ENCODE measurements at places on chromosomes 6 and 20. TPM values are rescaled to one million over a fixed set of nuclear protein-coding genes. Genes with fewer than 3 reads are reported as not detected.
A peak's percentile ranks its signal among the peaks of the same experiment; 100 is the strongest.

- no peak overlapping the region for H3K4me3 ChIP-seq
- H3K36me3 ChIP-seq, result no peaks in the 10 kb centered on the region
- H3K27me3 ChIP-seq, result no peaks in the 10 kb centered on the region
- no peaks in the 10 kb centered on the region for H3K4me1 ChIP-seq
- DNase-seq, result no peak
These were observed 198.4 kb upstream of the KCNK16 start for GRCh38 chr6:39520916-39521315.

- no peaks in the 10 kb centered on the region for H3K4me1 ChIP-seq
- H3K4me3 ChIP-seq, result no peak overlapping the region
- H3K27me3 ChIP-seq, result no peaks in the 10 kb centered on the region
- DNase-seq, result no peak
- H3K27ac ChIP-seq, result no peak overlapping the region
These were observed 62.4 kb upstream of the MRPS10 start for GRCh38 chr6:42279966-42280629.

GRCh38 chr6:165223736-165224135 lies 85.7 kb downstream of the C6orf118 start:
- no peak for DNase-seq
- no peak overlapping the region for H3K4me3 ChIP-seq
- peaks cover 3% of the 10 kb centered on the region for H3K27me3 ChIP-seq
- no peaks in the 10 kb centered on the region for H3K4me1 ChIP-seq
- no peaks in the 10 kb centered on the region for H3K36me3 ChIP-seq

- H3K4me1 ChIP-seq, result no peaks in the 10 kb centered on the region
- H3K27me3 ChIP-seq, result no peaks in the 10 kb centered on the region
- no peak overlapping the region for H3K4me3 ChIP-seq
- no peak for DNase-seq
- H3K36me3 ChIP-seq, result no peaks in the 10 kb centered on the region
These were observed 14.8 kb upstream of the CALHM6 start for GRCh38 chr6:116446399-116446798.

DNA sequence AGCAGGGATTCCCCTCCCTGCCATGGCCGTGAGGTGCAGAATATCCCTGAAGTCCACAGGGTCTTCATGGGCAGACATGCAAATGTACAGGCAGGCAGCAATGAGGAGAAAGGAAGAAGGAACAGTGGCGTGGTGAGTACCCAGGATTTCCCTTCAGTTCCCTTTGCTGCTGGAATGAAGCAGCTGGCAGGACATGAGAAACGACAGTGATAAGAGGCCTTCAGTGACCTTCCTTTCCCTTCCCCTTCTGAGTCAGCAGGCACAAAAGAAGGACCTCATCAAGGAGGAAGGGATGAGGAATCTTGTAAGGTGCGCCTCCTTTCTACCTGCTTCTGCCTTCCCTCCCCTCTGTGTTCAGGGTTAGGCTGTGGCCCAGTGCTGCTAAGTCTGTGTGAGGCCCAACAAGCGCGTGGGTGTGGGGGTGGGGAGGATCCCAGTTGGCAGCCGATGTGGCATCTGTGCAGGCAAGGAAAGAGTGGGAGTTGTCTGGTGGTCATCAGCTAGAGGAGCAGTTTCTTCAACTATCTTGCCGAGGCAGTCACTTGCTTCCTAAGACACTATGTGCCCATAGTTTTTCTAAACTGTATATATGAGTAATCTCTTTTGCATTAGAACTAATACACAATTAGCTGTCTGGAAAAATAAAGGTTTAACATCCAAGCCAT lies 29.5 kb upstream of the FBXO9 start:
- H3K27me3 ChIP-seq, result no peaks in the 10 kb centered on the region
- H3K36me3 ChIP-seq, result peaks cover 7% of the 10 kb centered on the region
- H3K27ac ChIP-seq, result no peak overlapping the region
- DNase-seq, result no peak
- no peak overlapping the region for H3K4me3 ChIP-seq
- no peaks in the 10 kb centered on the region for H3K4me1 ChIP-seq

DNA sequence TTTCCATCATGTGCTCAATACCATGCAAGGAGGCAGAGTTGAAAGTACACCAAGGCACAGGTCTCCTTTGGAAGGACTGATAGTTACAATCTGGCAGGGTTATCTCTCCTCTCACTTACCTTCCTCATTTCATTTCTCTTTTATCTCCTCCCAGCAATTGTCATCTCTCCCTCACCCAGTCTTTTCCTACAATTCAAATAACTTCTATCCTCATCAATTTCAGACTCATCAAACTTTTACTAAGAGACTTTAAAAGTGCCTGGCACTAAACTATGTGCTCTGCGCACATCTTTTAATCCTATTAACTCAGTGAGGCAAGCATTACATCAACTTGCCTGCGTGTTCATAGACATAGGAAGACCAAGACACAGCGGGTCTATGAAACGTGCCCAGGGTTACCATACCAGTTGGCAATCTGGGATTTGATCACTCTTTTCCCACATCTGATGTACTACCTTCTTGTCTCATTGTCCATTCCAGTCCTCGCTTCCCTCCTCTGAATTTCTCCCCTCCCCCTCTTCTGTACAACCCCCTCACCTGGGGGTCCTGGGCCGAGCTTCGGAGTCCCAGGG lies 1.2 kb downstream of the VARS1 start:
- H3K4me3 ChIP-seq, result peak overlapping the region; percentile 84
- peak; percentile 78 for DNase-seq
- H3K27me3 ChIP-seq, result no peaks in the 10 kb centered on the region
- H3K4me1 ChIP-seq, result peaks cover 11% of the 10 kb centered on the region
- peak overlapping the region; percentile 99 for H3K27ac ChIP-seq
- H3K36me3 ChIP-seq, result peaks cover 55% of the 10 kb centered on the region

DNA sequence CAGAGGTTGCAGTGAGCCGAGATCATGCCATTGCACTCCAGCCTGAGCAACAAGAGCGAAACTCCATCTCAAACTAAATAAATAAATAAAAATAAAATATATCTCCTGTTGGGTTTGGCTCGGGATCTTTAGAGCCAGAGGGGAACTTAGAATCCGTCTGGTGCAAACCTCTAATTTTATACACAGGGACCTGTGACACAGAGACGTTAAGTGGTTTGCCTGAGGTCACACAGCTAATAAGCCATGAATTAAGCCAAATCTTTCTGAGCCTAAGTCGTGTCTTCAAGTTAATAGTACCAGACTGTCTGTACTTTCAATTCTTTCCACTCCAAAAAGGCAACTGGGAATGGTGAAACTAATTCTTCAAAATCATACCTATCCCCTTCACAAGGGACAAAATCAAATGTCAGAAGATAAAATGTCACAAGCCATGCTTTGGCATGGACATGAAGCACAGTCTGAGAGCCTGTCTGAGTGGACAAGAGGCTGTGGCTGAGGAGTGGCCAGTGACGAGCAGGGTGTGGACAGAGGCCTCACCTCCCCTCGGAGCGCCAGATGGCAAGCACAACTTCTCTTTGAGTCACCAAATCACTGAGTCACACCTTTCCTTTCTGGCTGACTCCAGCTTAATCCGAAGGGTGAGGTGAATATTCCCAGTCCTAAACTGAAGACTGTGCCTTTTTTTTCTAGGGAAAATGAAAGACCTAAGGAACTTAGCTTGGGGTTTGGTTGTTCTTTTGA lies 177.4 kb downstream of the TFAP2A start:
- peaks cover 14% of the 10 kb centered on the region for H3K4me1 ChIP-seq
- no peaks in the 10 kb centered on the region for H3K36me3 ChIP-seq
- H3K27me3 ChIP-seq, result no peaks in the 10 kb centered on the region
- no peak overlapping the region for H3K4me3 ChIP-seq

GRCh38 chr6:2388554-2389324 lies 143.3 kb upstream of the GMDS start:
- H3K36me3 ChIP-seq, result no peaks in the 10 kb centered on the region
- no peak overlapping the region for H3K4me3 ChIP-seq
- DNase-seq, result no peak
- H3K27ac ChIP-seq, result no peak overlapping the region
- no peaks in the 10 kb centered on the region for H3K27me3 ChIP-seq

GRCh38 chr6:113719545-113719944 lies 137.6 kb upstream of the MARCKS start:
- no peak overlapping the region for H3K4me3 ChIP-seq
- no peaks in the 10 kb centered on the region for H3K27me3 ChIP-seq
- H3K27ac ChIP-seq, result no peak overlapping the region
- DNase-seq, result no peak

DNA sequence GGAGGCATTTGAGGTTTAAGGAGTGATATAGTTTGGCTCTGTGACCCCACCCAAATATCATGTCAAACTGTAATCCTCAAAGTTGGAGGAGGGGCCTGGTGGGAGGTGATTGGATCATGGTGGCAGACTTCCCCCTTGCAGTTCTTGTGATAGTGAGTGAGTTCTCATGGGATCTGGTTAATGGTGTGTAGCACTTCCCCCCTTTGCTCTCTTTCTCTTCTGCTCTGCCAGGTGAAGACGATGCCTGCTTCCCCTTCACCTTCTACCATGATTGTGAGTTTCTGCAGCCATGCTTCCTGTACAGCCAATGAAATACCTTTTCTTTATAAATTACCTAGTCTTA lies 1.7 kb upstream of the HDDC2 start:
- H3K4me1 ChIP-seq, result peaks cover 14% of the 10 kb centered on the region
- H3K27me3 ChIP-seq, result no peaks in the 10 kb centered on the region
- no peak overlapping the region for H3K4me3 ChIP-seq
- H3K27ac ChIP-seq, result no peak overlapping the region
- no peak for DNase-seq
- peaks cover 14% of the 10 kb centered on the region for H3K36me3 ChIP-seq

GRCh38 chr6:113920663-113921267 lies 50.2 kb downstream of the HDAC2 start:
- H3K4me1 ChIP-seq, result no peaks in the 10 kb centered on the region
- H3K4me3 ChIP-seq, result no peak overlapping the region
- H3K27me3 ChIP-seq, result no peaks in the 10 kb centered on the region
- DNase-seq, result no peak
- no peaks in the 10 kb centered on the region for H3K36me3 ChIP-seq
- no peak overlapping the region for H3K27ac ChIP-seq

GRCh38 chr20:17651129-17651759 lies 30.8 kb downstream of the RRBP1 start:
- H3K4me3 ChIP-seq, result no peak overlapping the region
- H3K27me3 ChIP-seq, result no peaks in the 10 kb centered on the region
- DNase-seq, result no peak
- H3K36me3 ChIP-seq, result no peaks in the 10 kb centered on the region

GRCh38 chr20:15866916-15867730 lies 706.1 kb downstream of the KIF16B start:
- no peaks in the 10 kb centered on the region for H3K36me3 ChIP-seq
- no peak for DNase-seq
- no peak overlapping the region for H3K27ac ChIP-seq
- no peaks in the 10 kb centered on the region for H3K4me1 ChIP-seq
- H3K4me3 ChIP-seq, result no peak overlapping the region

DNA sequence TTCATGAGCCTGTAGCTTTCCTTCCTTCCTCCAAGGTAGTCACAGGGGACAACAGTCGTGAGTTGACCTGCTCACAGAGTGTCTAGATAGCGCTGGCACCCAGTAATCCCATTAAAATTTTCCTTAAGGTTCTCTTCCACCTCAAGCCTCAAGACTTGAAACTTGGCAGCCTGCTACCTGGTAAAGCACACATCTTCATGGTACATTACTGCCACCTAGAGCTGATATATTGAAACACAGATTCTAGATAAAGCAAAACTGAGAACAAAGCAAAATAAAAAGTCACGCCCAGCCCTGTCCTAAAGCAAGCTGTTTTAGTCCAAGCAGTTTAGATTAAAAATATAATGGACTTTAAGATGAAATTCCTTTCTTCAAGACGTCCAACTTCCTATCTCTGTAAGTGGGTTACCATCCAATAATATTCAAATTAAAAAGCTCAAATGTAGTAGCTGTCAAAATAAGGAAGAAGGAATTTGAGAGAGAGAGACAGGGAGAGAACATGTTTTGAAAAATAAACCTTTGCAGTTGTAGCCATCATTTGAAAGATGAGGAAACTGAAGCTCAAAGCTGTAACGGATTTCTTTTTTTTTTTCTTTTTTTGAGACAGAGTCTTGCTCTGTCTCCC lies 50.7 kb upstream of the CD83 start:
- no peaks in the 10 kb centered on the region for H3K36me3 ChIP-seq
- H3K27ac ChIP-seq, result no peak overlapping the region
- H3K4me1 ChIP-seq, result no peaks in the 10 kb centered on the region
- no peaks in the 10 kb centered on the region for H3K27me3 ChIP-seq

DNA sequence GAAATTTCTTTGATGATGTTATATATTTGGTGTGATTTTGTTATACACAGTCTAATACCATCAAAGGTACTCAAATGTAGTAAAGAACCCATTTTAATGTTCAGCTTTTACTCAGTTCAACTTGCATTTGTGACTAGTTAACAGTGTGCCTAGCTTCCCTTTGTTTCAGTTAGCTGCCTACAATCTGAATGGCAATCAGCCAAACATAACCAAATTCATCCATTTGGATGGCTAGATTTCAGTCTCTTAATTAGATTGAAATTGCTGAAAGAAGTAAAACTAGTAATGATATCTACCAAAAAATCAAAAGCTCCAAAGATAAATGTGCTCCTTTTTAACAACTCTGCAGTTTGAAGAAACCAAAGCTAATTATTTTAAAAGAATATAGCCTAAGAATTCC lies 6.9 kb downstream of the EPHA7 start:
- peaks cover 7% of the 10 kb centered on the region for H3K4me1 ChIP-seq
- peak; percentile 13 for DNase-seq
- no peak overlapping the region for H3K27ac ChIP-seq
- peaks cover 4% of the 10 kb centered on the region for H3K36me3 ChIP-seq
- no peaks in the 10 kb centered on the region for H3K27me3 ChIP-seq

DNA sequence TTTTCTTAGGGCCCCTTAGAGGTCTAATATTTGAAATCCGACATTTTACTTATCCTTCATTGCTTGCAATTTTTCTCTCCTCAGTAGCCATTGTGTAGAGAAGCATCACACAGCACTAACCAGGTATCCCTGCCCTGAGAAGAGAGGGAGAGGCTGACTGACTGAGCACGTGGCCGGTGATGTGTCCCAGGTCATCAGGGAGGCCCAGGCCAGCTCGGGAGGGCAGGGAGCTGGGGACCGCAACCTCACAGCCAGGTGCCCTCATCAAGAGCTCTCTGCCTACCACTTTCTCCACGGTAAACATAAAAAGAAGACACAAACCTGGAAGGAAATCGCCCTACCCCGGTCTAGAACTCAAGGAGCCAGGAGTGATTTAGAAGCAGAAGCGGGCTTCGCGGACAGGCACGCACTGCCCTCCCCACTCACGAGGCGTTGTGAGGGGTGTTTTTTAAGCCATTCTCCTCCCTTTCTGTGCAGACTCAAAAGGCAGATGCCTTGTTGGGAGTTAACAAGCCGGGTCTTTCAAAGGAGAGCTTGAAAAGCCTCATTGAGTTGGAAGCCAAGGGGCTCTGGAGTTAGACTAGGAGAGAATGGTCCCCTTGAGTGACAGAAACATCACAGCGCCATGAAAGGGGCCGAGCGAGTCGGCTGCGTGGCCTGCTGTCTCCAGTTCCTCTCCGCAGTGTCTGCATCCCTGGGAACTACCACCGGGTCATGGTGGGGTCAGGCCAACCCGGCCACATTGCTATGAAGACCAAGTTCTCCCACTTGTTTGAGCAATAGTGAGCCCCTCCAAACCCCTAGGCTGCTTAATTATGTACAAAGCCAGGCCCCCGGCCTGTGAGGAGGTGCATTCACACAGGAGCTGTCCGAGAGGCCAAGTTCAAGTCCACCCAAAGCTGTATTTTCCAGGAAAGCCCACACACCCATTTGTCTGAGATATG lies 285.4 kb downstream of the CDH4 start:
- DNase-seq, result no peak
- H3K4me1 ChIP-seq, result no peaks in the 10 kb centered on the region
- no peak overlapping the region for H3K27ac ChIP-seq
- peaks cover 20% of the 10 kb centered on the region for H3K27me3 ChIP-seq

SRXN1 gene
- total RNA-seq, result 11.9 TPM

SLC26A8 gene
- total RNA-seq, result not detected

LINC00237 gene
- total RNA-seq, result not detected

CENPW gene
- total RNA-seq, result 78.4 TPM

GTSF1L gene
- not detected for total RNA-seq

DNAH8 gene
- not detected for total RNA-seq

WFDC12 gene
- total RNA-seq, result not detected

LY6G6D gene
- total RNA-seq, result not detected

Measured in A673 (cell line).